Activated T-cell treated with anti-CD3 and anti-CD28 coated beads for 4 hours (primary cell): ENCODE measurements at places on chromosomes 4 and X.

DNA sequence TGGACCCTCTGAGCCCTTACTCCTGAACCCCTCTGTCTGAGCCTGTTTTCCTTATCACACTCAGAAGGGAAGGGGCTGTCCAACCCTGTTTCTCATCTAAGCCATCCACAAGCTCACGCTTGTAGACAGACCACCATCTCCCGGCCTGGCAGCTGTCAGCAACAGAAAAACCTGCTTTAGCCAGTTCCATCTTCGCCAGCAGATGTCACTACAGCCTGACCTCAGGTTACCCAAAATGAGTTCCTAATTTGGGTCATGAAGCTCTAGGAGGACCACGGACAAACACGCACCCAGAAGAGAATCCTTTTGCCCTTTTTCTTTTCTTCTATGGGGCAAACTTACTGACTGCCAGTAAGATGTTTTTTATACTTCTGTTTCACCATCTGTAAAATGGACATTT is 445.4 kb downstream of the BCOR start:
- no peak for DNase-seq

- no peak for DNase-seq
Measured at GRCh38 chrX:10173331-10173900, 16.6 kb downstream of the CLCN4 start.

GRCh38 chr4:188266386-188266785 is 127.1 kb downstream of the TRIML1 start:
- no peak for DNase-seq

DNA sequence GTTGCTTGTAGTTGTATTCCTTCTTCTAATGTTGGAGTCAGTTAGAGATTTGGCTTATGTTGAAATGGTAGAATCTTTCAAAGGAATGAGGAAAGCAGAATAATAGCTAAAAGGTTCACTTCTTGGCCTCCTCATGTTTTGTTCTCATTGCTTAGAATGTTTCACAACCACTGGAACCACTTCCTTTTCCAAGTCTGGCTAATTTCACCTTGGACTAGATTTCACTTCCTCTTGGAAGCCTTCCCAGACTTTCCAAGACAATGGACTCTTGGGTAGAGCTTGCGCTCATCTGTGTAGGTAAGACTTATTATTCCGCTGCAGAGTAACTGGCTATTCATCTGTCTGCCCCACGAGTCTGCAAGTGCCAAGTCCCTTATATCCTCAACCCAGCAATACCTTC is 8.3 kb downstream of the SPATA18 start:
- DNase-seq = no peak
